Activated CD4-positive, alpha-beta T cell treated with anti-CD3 and anti-CD28 coated beads, Interleukin-2, amount 50 U/mL, for 16 hours (primary cell): ENCODE measurements at places on chromosomes 6 and 20.
A peak's percentile ranks its signal among the peaks of the same experiment; 100 is the strongest.

GRCh38 chr20:15895560-15896084, 677.6 kb downstream of the KIF16B start:
- peak; percentile 51 for DNase-seq

GRCh38 chr6:22830463-22830862, 261.1 kb downstream of the HDGFL1 start:
- DNase-seq = no peak

DNA sequence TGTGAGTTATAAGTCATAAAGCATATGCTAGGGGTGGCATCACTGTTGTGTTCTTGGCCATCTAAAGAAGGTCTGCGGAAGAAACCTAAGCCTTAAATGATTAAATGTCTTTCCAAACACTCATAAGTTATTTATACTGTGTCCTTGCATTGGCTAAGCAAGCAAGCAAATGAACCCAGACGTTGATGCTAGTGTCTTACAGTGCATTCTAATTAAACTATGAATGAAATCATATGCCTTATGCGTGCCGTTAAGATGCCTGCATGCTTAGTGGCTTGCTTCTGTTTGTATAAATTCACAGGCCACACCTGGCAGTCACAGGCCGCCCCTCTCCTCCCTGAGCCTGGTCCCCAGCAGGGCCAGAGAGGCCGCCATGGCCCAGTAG, 49.9 kb downstream of the RIN2 start:
- no peak for DNase-seq

- no peak for DNase-seq
These were observed 343.8 kb downstream of the SYNE1 start for GRCh38 chr6:152293404-152293803.

DNA sequence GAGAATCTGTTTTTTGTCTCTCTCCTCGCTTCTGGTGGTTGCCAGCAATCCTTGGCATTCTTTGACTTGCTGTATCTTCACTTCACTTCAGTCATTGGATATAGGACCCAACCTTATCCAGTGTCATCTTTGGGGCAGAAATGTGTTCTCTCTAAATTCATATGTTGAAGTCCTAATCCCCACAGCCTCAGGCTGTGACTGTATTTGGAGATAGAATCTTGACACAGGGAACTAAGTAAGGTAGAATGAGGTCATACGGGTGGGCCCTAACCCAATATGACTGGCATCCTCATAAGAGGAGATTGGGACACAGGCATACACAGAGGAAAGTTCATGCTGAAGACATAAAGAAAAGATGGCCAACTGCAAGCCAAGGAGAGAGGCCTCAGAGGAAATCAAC, 51.9 kb upstream of the TPD52L1 start:
- no peak for DNase-seq

GRCh38 chr6:85458184-85458583, 8.3 kb downstream of the NT5E start:
- DNase-seq = no peak

- no peak for DNase-seq
These were observed 148.5 kb downstream of the EDN3 start for GRCh38 chr20:59448851-59449444.

DNA sequence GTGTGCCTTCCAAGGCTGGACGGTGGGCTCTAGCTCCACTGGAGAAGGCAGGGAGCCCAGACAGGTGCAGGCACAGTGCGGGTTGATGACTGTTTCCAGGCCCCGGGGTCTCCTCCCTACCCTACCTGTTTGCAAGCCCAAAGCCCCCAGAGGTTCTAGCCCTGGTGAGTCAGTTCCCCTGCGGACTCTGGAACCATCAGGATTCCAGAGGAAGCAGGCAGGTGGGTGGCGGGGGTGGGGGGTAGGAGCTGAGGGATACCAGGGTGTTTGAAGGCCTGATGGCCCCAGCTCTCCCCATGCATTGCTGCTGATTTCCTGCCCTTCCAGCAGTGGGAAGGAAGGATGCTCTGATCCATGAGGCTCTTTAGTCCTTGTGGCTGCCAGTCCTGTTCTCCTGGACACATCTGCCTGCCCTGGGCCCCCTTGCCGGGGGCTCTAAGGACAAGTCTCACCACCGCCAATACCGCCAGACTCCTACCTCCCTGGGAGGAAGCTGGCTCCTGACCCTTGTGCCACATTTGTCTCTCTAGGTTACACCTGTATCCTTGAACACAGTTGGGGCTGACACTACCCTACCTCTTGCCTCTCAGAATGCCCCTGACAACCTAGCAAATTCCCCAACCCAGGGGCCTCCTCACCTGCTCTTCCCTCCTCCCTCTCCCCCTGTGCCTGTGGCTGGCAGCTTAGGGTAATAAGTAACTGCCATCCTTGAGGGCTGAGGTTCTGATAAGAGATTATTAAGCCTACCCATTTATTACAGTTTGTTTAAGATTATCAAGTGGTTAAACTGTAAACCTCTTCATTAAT, 21.7 kb downstream of the KCNK5 start:
- no peak for DNase-seq

DNA sequence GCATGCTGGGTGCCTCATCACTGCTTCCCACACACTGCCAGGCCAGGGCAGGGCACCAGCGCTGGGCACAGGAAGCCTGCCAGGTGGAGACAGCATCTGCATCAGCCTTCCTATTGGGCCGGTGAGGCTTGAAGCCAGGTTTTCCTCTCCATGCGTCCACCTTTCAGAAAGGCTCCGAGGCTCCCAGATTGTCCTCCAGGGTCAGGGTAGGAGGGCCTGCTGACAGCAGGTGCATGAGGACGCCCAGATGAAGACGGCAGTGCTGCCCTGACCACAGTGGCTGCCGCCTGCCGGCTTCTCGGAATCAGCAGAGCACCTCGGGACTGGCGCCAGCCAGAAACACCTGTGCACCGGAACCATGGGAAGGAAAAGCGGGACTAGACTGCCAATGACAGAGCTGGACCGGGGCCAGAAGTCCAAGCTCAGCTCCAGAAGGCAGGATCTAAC, 170.5 kb upstream of the CST7 start:
- no peak for DNase-seq

DNA sequence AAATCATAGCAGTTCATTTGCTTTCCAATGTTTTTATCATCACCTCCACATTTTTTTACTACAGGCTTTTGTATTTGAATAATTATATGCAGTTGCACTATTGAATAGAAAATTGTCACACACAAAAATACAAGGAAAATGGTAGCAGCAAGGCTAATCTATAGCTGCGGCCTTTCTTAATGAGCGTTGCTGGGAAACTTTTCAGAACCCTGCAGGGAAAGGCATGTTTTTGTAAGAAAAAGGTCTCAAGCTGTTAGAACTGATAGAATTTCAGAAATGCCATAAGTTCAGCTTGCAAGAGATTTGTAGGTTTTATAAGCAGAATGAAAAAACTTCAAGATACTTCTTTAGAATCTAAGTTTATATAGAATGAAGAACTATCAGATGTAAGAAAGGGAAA, 535.8 kb downstream of the LMBRD1 start:
- DNase-seq = no peak

GRCh38 chr6:118736440-118736839, 85.0 kb upstream of the CEP85L start:
- DNase-seq = no peak

DNA sequence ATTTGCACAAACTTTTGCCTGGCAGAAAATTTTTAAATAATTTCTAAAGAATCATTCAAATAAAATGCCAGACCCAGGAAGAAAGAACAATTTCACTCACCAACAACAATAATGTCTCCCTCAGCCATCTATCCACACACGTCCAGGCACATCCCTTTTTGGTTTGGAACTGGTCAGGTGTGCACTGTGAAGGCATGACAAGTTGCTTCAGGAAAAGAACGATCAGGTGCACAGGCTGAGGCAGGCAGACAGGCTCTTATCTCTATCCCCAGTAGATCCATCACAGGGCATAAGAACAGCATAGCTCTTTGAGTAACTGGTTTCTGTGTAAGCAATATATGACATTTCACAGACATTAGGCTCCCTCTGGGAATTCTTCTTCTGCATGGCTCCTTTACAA, 18.1 kb upstream of the NXT1 start:
- DNase-seq = no peak

DNA sequence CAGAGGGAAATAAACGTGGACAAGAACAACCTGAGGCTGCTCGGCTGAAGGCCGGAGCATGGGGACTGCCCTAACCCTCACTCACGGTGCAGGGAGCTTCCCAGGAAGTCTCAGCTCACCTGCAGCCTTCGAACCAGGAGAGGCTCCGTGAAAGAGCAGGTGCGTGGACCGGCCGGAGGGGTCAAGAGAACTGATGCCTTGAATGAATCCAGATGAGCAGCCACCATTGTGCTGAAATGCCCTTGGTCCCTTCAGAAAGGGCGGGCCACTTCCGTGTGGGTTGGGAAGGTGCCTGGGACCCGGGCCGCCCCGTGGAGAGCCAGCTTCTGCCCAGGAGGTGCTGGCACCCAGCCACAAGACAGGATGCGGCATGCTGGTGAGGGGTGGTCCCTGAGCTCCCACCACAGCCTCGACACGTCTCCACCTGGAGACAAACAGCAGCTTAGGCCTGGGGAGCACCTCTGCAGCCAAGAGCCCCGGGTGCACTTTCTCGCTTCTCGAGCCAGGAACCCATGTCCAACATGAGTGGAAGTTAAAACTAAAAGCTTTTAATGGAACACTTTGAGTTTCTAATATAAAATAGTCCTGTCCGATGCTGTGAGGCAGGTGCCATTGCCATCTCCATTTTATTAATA, 83.5 kb downstream of the TTLL2 start:
- no peak for DNase-seq

DNA sequence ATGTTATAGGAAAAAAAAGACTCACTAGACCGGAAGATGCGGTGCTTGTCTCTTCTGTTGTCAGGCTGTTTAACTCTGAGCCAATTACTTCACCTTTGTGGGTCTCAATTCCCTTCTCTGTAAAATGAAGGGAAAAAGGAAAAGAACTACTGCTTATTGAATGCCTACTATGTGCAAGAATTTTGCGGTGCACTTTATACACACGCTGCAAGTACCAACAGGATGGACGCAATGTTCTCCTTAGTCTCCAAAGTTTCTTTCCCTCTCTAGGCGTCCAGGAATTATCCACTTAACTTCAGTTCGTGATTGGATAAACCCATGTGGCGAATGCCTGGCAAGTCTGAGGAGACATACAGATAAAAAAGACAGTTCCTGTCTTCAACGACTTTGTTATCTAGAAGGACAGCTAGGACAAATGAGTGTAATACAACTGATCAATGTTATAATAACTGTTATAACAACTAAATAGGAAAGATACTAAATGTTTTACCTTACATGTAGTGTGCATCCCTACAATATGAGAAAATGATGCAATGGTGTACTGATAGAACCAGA, 69.0 kb upstream of the JARID2 start:
- no peak for DNase-seq

- no peak for DNase-seq
These were observed 42.4 kb downstream of the PTCHD4 start for GRCh38 chr6:48068278-48069251.

DNA sequence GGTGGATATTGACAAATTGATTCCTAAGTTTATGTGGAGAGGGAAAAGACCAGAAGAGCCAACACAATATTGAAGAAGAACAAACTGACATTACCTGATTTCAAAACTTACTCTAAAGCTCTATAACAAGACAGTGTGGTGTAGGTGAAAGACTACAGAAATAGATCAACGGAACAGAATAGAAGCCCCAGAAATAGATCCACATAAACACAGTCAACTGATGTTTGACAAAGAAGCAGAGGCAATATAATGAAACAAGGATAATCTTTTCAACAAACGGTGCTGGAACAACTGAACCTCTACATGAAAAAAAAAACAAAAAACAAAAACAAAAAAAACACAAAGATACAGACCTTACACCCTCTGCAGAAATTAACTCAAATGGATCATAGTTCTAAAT, 50.2 kb downstream of the MAP3K5 start:
- DNase-seq = no peak

DNA sequence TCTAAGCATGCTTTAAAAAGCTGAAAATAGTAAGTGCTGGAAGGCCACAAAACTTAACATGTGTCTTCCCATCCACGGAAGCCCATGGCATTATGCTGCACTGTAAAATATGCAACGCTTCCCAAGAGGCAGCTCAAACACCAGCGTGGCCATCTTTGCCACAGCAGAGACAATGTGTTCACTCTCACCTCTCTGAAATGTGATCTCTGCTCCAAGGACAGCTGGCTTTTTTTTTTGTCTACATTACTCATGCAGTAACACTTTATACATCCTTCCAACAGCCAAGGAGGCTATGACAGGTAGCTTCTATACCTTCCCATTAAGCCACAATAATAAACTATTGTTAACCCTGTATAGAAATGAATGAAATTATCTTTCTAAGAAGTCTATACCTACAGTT, 49.2 kb downstream of the BLOC1S5 start:
- no peak for DNase-seq
